ENCODE measurements at places on chromosomes 13 and 19.

GRCh38 chr13:48066310-48066989, 28.5 kb downstream of the MED4 start:
- H3K27ac ChIP-seq, result no peak overlapping the region
- no peak overlapping the region for H3K4me3 ChIP-seq
- H3K4me1 ChIP-seq, result no peaks in the 10 kb centered on the region
- no peak for DNase-seq
- H3K27me3 ChIP-seq, result no peaks in the 10 kb centered on the region

GRCh38 chr13:30334663-30335386, 27.5 kb upstream of the KATNAL1 start:
- H3K4me1 ChIP-seq, result peaks cover 7% of the 10 kb centered on the region
- H3K4me3 ChIP-seq, result no peak overlapping the region
- no peak overlapping the region for H3K27ac ChIP-seq
- DNase-seq, result no peak
- no peaks in the 10 kb centered on the region for H3K27me3 ChIP-seq
- H3K36me3 ChIP-seq, result no peaks in the 10 kb centered on the region

DNA sequence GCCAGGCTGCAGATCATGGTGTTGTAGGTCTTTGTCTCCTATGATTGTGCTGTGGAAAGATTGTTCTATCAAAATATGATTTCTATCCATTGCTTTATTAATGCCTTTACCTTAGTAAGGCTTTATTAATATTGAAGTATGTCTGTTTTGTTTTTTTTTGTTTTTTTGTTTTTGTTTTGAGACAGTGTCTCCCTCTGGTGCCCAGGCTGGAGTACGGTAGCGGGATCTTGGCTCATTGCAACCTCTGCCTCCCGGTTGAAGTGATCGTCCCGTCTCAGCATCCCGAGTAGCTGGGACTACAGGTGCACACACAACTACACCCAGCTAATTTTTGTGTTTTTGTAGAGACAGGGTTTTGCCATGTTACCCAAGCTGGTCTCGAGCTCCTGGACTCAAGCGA, 7.7 kb downstream of the IRGC start:
- DNase-seq, result no peak
- H3K27ac ChIP-seq, result no peak overlapping the region
- H3K4me1 ChIP-seq, result no peaks in the 10 kb centered on the region
- no peaks in the 10 kb centered on the region for H3K27me3 ChIP-seq
- H3K36me3 ChIP-seq, result peaks cover 6% of the 10 kb centered on the region
- H3K4me3 ChIP-seq, result no peak overlapping the region

DNA sequence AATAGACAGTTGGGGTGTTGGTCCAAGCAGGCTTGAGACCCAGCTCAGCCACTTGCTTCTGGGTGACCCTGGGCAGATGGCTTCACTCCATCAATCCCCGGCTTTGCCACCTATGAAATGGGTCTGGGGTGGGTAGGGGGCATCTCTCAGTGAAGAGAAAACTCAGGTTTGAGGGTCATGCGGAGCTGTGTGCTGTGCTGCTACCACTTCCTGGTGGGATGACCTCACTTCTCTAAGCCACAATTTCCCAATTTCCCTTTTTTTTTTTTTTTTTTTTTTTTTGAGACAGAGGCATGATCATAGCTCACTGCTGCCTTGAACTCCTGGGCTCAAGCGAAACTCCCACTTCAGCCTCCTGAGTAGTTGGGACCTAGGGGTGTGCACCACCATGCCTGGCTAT, 4.6 kb upstream of the PLAUR start:
- no peaks in the 10 kb centered on the region for H3K27me3 ChIP-seq
- peaks cover 9% of the 10 kb centered on the region for H3K4me1 ChIP-seq
- H3K36me3 ChIP-seq, result no peaks in the 10 kb centered on the region
- no peak overlapping the region for H3K4me3 ChIP-seq

DNA sequence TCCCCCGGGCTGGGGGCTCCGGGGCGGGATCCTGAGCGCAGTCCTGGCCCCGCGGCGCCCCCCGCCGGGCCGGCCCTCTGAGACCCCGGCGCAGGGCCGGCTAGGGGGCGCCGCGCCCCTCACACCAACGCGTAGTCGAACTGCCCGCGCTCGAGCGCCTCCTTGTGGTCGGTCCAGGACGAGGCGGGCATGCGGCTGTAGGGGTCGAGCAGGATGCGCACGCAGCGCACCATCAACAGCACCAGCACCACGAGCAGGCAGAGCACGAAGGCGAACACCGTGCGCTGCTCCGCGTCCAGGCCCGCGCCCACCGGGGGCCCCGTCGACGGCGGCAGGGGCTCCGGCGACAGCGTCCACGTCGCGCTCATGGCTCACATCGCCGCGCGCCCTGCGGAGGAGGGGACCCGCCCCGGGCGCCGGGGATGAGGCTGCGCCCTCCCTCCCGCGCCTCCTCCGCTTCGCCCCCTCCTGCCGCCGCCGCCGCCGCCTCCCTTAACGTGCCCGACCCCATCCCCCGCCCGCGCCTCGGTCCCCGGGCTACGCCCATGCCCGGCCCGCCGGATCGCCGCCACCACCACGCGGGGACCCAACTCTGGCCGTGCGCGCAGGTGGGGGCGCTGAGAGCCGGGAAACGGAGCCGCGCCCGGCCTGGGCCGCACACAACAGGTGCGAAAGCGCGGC, 624 bp downstream of the CTXN1 start:
- H3K4me3 ChIP-seq, result peak overlapping the region; percentile 40
- peaks cover 14% of the 10 kb centered on the region for H3K36me3 ChIP-seq
- DNase-seq, result peak; percentile 85
- no peaks in the 10 kb centered on the region for H3K27me3 ChIP-seq
- peaks cover 28% of the 10 kb centered on the region for H3K4me1 ChIP-seq

DNA sequence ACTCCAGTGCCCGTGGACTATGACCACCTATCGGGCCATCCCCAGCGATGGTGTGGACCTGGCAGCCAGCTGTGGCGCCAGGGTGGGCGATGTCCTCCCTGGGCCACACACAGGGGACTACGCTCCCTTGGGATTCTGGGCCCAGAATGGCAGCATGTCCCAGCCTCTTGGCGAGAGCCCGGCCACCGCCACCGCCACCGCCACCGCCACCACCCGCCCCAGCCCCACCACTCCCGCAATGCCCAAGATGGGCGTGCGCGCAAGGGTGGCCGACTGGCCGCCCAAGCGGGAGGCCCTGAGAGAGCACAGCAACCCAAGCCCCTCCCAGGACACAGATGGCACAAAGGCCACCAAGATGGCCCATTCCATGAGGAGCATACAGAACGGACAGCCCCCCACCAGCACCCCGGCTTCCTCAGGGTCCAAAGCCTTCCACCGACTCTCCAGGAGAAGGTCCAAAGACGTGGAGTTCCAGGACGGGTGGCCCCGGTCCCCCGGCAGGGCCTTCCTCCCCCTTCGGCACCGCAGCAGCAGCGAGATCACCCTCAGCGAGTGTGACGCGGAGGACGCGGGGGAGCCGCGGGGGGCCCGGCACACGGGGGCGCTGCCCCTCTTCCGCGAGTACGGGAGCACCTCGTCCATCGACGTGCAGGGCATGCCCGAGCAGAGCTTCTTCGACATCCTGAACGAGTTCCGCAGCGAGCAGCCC, 142.3 kb downstream of the DPF1 start:
- DNase-seq, result no peak
- no peaks in the 10 kb centered on the region for H3K27me3 ChIP-seq
- no peak overlapping the region for H3K27ac ChIP-seq
- no peaks in the 10 kb centered on the region for H3K4me1 ChIP-seq

DNA sequence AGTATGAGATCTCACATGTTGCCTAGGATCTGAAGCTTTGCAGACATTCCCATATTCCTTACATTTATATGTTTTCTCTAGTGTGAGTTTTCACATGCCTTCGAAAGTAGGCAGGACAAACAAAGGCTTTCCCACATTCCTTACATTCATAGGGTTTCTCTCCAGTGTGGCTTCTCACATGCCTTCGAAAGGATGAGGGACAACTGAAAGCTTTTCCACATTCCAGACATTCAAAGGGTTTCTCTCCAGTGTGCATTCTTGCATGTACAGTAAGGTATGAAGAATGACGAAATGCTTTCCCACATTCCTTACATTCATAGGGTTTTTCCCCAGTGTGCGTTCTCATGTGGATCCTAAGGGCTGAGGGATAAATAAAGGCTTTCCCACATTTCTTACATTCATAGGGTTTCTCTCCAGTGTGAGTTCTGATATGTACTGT, 14.2 kb downstream of the ZNF699 start:
- no peak overlapping the region for H3K4me3 ChIP-seq
- peaks cover 35% of the 10 kb centered on the region for H3K36me3 ChIP-seq
- no peaks in the 10 kb centered on the region for H3K27me3 ChIP-seq
- no peak for DNase-seq
- H3K4me1 ChIP-seq, result no peaks in the 10 kb centered on the region

DNA sequence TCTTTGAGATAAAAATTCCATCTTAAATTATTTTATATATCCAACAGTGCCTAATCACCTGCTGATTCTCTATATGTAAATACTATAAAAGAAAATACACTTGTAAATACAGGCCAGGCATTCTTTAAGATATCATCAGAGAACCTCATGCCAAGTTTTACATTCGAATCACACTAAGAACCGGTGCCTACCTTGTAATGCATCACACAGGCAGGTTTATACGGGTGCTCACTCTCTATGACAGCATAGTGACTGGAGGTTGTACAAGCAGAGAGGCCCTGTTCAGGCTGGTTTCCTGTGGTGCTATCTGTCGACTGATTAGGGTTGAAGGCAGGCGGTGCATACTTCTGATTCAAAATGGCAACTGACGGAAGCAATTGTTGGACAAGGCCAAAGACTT, 141.3 kb upstream of the FBXL3 start:
- no peak overlapping the region for H3K4me3 ChIP-seq
- no peak for DNase-seq
- H3K27ac ChIP-seq, result no peak overlapping the region
- peaks cover 92% of the 10 kb centered on the region for H3K36me3 ChIP-seq
- no peaks in the 10 kb centered on the region for H3K4me1 ChIP-seq
- H3K27me3 ChIP-seq, result no peaks in the 10 kb centered on the region

DNA sequence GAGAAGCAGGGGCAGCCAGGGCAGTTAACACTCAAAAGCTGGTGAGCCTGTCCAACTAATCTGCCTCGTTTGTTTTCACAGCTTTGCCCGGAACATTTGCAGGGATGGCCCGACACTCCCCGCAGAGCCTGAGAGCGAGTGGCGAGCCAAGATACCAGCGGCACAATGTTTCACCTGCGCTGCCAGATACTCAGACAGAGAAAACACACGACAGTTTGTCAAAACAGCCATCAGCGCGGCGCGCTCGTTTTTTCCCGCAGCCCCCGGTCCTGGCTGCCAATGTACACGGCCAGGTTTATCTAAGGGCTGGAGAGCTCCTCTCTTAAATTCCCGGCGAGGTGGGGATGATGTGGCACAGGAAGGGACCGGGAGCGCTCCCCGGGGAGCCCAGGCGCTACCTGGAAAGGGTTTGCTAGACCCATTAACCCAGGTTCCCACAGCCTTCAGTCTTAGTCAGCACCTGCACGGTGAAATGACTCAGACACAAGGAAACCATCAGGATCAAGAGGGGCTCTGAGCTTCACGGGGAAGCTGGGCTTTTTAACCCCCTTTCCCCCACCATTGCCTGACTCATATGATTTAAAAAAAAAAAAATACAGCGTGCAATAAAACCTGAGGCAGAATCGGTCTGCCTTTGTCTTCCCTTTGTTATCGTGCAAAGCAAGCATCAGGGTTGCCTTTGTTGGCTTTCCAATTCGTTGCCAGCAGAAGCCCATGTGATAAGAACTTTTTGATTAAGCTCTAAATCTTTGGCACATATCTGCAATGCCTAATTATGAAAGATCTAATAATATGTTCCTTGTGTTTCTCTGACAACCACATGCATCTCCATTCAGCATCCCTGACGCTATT, 186.2 kb downstream of the EFNB2 start:
- H3K36me3 ChIP-seq, result no peaks in the 10 kb centered on the region
- no peaks in the 10 kb centered on the region for H3K4me1 ChIP-seq
- peak overlapping the region; percentile 34 for H3K4me3 ChIP-seq
- no peak overlapping the region for H3K27ac ChIP-seq

- no peaks in the 10 kb centered on the region for H3K27me3 ChIP-seq
- peak overlapping the region; percentile 87 for H3K4me3 ChIP-seq
- H3K27ac ChIP-seq, result peak overlapping the region; percentile 96
- peaks cover 20% of the 10 kb centered on the region for H3K36me3 ChIP-seq
- no peak for DNase-seq
Observed at GRCh38 chr13:44435919-44436510, 62.4 kb downstream of the SERP2 start.
